ENCODE measurements at places on chromosomes 5 and 9.

GRCh38 chr9:27193886-27194285 lies 84.9 kb downstream of the TEK start:
- DNase-seq, result no peak

DNA sequence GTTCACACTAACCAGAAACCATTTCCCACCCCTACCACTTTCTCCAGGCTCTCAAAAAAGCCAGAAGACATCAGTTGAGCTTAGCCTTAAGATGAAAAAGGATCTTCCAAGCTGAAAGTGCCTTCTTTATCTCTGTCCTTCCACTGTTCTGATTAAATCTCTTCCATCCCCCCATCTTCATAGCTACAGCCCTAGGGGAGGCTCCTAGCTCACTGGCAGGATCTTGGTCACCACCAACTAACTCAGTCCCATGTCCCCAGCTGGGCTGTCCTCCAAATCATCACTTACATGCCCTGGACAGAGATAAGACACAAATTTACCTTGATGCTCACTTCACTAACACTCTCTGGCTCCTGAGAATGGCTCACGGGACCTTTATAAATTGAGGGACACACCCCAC lies 14.3 kb downstream of the LCP2 start:
- no peak for DNase-seq

DNA sequence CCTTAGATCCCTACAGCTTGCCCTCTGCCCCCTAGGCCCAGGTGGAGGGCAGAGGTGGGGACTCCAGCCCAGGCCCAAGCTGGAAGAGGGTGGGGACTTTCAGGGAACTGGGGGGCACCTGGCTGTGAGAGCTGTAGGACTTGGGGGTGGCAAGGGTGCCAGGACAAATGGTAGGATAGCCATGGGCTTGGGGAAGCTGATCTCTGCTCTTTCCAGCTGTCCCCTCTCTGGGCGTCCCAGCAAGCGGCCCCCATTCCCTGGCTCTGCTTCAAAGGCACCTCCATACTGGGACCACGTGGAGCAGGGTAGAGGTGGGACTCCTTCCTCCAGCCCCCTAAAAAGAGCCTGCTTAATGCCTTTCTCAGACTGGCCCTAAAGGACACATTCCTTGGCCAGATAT lies 385 bp downstream of the LTC4S start:
- DNase-seq, result no peak

DNA sequence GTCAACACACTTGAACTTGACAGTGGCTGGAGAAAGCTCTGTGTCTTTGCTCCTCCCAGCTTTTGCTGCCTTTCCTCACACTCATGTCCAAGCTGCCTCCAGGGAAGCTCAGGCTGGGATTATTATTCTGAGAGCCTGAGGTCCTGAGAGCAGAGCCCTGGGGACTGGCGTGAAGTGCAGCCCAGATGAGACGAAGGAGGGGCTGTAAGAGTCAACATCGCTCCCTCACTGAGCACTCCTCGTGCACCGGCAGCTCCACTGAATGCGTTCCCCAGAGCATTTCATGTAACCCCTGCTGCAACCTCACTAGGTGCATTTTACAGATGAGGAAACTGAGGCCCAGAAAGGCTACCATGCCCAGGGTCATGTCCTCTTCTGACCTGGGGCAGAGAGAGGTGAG lies 63.5 kb upstream of the PHYKPL start:
- DNase-seq, result no peak

DNA sequence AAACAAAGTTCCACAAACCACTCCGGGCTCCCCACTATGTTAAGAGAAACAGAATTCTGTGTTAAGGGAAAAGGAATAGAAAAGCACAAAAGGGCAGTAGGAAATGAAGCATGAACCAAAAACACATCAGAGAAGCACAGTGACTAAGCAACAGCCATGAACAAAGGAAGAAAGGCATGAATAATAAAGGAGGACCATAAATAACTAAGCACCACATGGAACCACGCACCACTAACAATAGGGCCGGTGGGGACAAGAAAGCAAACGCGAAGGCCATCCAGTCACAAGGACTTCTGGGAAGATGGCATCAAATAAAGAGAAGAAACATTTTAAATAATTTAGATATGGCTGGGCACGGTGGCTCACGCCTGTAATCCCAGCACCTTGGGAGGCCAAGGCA lies 18.0 kb downstream of the PRUNE2 start:
- no peak for DNase-seq

DNA sequence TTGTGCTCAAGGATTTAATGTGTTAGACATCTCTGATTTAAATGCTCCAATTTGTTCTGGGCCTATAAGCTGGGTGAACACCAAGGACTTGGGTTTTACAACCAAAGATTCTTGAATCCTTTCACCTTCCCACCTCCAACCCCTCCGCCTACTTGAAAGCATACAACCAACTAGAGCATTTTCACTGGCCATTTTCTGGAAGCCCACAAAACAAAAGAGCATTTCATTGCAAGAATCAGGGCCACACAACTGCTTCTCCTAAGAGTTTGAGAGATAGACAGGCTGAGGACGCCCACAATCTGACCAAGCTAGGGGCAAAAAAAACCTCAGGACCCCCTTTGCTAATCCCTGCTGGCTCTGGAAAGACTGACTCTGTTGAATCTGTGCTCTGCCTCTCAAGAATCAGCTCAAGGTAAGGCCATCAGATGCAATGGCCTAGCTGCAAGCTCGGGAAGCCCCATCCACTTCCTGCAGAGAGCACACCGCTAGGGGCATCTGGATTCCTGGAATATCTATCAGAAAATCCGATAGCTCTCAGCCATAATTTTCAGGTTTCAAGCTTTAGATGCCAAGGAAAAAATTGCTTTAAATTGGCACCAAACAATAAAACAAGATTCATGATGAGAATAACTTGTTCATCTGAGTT lies 57.7 kb downstream of the RETREG1 start:
- no peak for DNase-seq

Measured in upper lobe of left lung (tissue), 6 donors.